ENCODE measurements at places on chromosomes 1 and 21.
A peak's percentile ranks its signal among the peaks of the same experiment; 100 is the strongest.

- no peak for DNase-seq
Observed at GRCh38 chr1:15337656-15338402, 71.9 kb upstream of the EFHD2 start.

- no peak for DNase-seq
Observed at GRCh38 chr1:208499026-208499425, 254.8 kb upstream of the PLXNA2 start.

DNA sequence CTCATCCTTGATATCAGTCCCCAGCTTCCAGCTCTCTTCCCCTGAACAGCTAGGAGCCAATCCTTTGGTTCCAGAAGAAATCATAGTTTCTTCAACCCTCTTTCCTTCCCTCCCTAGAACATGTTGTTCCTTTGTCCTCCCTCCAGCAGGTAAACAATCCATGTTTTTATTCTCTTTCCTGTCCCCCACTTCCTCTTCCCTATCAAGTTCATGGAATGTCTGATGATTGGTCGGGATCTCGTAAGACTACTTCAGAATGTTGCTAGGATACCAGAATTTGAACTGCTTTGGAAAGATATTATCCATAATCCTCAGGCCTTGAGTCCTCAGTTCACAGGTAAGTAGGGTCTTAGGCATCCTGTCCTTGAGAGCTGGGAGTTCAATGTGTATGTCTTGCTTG is 23.1 kb upstream of the SLC27A3 start:
- DNase-seq = no peak

- DNase-seq = no peak
Observed at GRCh38 chr21:42160111-42160721, 58.7 kb upstream of the ABCG1 start.

- no peak for DNase-seq
Observed at GRCh38 chr1:22296701-22297591, 154.0 kb upstream of the WNT4 start.

DNA sequence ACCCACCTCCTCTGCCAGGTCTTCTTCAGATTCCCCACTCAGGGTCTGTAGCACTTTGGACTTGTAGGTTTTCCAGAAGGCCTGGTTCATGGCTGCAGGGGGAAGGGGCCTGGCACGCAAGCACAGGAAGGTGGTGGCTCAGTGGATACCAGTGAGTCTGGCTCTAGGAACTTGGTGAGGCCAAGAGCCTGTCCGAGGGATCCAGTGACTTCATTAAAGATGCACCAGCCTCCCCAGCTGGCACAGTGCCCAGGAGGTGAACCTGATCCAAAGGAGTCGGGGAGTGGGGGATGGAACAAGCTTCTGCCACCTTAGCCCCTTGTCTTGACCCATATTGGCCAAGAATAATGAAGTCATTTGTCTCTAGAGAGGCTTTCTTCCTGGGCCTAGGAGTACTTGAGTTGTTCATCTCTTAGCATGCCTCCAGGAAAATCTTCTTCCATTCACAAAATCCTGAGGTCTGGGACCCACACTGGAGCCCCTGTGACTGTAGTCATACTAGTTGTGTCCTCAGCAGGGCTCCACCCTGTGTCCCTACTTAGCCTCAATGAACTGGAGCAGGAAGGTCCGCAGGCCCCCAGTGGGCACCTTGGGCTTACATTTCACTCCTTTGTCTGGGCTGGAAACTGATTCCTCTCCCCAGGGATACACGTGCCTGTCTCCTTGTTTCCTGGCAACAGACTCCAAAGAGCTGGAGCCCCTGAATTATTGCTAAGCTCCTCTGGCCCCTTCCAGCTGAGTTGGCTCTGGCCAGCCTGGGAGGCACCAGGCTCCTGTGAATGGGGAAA is at the start of gene C1orf232:
Gene C1orf232, minus strand, starts transcription at position 554 of the 788 bp plus-strand sequence. Its CDS starts 464 bp downstream, at position 90.
- DNase-seq = peak; percentile 55

GRCh38 chr1:114720492-114720891 is 3.9 kb upstream of the NRAS start:
- no peak for DNase-seq

- no peak for DNase-seq
Observed at GRCh38 chr1:223771814-223772770, 59.8 kb downstream of the CAPN2 start.

DNA sequence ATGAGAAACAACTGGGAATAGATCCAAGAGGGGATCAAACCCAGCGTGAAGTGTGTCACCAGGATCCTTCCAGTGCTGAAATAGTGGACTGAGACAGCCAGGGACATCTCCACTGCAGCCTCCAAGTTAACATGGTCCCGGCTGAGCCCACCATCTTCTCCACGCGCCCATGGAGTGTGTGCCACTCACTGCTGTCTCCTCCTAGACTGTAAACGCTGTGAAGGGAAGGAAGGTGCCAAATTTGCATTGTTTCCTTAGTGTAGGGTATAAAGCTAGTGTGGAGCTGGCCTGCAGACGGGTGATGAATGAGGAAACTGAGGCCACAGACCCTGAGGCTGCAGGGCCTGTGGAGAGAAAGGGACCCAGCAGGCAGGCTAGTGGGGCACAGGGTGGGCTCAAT is 183.6 kb downstream of the FOXD2 start:
- no peak for DNase-seq

DNA sequence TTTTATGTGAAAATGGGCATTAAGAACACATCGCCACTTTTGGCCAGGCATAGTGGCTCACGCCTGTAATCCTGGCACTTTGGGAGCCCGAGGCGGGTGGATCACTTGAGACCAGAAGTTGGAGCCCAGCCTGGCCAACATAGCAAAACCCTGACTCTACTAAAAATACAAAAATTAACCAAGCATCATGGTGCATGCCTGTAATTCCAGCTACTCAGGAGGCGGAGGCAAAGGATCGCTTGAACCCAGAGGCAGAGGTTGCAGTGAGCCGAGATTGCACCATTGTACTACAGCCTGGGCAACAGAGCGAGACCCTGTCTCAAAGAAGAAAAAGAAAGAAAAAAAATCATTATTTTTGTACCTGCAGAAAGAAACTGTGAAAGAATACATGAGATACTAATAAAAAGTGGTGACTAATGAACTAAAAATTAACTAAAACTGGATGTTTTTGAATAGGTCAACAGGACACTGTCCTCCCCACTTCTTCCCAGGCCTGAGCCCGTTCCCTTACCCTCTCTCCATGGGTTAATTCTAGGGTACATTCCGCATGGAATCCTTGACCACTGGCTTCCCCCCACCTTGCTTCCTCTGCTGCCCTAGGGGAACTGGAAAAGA is 8.3 kb upstream of the TINAGL1 start:
- no peak for DNase-seq

GRCh38 chr1:227938276-227938675 is 9.5 kb downstream of the WNT9A start:
- no peak for DNase-seq

- DNase-seq = no peak
Observed at GRCh38 chr1:216984536-216984935, 261.3 kb upstream of the ESRRG start.

GRCh38 chr1:118388301-118388959 is 203.4 kb upstream of the SPAG17 start:
- DNase-seq = no peak

DNA sequence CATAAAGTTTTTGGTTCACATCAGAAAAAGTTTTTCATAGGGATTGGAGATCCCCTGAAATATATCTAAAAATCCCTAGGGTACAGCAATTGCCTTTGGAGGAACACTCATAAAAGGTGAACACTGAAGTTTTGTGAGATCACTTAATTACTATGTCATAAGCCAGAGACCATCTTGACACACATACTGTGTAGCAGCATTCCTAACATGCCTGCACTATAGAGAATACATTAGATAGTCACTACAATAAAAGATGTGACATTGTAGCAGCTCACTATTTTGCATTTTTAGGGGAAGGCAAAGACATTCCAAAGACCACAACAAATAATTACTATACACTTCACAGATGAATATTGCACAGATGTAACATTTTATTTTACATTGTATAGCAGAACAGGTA is 779.9 kb downstream of the KCNT2 start:
- DNase-seq = no peak

GRCh38 chr1:187143783-187144182 is 315.0 kb downstream of the PLA2G4A start:
- DNase-seq = no peak

GRCh38 chr1:54685335-54685905 is 30.2 kb upstream of the TTC4 start:
- DNase-seq = no peak

DNA sequence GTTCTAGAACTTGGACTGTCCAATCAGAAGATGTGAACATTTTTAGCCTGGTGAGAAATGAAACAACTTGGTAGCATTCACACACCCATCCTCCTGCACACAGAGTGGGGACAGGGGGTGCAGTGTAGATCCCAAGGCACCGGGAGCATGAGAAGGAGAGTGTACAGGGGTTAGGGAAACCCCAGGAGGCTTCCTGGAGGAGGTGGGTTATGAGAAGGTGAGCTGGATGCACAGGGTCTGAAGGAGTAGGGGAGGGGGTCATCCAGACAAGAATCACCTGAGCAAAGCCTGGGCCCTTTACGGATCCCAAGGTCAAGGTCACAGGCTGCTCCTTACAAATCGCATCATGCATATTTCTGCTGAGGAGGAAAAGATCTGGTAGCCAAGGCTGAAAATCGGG is 117.5 kb upstream of the TMPRSS2 start:
- no peak for DNase-seq

- DNase-seq = no peak
Observed at GRCh38 chr1:214847071-214847810, 235.3 kb upstream of the KCNK2 start.

DNA sequence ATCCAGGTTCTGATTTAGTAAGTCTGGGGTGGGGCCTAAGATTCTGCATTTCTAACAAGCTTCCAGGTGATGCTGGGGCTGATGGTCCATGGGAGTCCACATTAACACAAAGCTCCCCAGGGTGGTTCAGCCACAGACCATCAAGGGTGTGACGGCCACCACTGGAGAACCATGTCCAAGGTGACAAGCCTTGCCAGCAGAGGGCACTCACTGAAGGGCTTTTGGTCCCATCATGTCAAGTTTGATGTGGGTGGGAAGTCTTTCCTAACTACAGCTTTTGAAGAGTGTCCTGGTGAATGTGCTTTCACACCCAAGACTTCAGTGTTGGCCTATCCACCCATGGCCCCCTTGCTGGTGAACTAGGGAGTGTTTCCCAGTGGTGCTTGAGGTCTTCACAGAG is 67.1 kb downstream of the UBE2T start:
- no peak for DNase-seq

DNA sequence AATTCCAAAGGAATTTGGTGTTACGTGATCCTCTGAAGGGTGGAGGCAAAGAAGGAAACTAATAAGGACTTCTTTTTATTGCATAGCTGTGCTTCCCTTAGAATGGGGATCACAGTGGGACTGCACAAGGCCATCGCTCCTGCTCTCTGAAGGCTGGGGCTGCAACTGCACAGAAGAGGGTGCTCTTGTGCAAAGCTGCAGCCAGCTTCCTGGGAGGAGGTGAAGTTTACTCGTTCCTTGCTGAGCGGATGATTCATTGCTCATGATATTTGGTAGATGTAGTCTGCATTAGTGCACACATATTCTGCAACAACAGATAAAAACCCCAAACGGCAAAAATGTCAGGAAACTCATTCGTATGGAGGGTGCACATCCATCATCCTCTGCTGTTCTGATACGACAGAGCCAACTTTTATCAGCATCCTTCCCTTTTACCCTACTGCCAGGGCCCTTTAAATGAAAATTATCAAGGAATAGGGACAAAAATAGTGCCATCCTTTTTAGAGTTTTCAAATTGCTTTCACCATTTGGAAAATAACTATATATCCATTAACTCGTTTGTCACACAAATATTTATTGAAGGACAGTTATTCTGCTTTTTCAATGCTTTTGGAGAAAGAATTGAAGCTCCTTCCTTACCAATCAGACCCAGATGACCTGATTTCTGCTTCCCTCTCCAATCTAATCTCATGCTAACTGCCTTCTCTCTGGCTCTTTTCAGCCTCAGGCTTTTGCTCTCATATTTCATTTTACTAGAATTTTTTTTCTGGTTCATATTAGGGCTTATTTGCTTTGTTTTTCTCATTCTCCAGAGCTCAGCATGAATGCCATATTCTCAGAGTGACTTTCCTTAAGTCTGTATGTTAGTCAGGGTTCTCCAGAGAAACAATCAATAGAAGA is 263.6 kb downstream of the DUSP10 start:
- peak; percentile 45 for DNase-seq

- no peak for DNase-seq
Observed at GRCh38 chr1:19121192-19121591, 88.9 kb downstream of the UBR4 start.

DNA sequence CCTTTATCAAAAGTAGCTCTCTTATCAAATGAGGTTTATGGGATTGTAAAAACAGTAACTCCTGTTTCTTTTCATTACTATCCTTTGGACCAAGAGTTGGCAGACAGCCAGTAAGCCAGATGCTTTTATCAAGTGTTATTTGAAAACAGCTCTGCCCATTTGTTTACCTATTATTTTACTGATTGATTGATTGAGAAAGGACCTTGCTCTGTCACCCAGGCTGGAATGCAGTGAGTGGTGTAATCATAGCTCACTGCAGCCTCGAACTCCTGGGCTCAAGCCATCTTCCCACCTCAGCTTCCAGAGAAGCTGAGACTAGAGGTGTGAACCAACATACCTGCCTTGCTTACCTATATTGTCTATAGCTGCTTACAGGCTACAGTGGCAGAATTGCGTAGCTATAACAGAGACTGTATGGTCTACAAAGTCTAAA is 3.6 kb downstream of the PRKAB2 start:
- DNase-seq = peak; percentile 50

- DNase-seq = peak; percentile 26
Observed at GRCh38 chr1:167599957-167600581, 30.0 kb upstream of the RCSD1 start.

- DNase-seq = no peak
Observed at GRCh38 chr1:119943216-119943615, 46.9 kb upstream of the ADAM30 start.

GRCh38 chr1:67626090-67626860 is 58.7 kb upstream of the GADD45A start:
- DNase-seq = no peak

DNA sequence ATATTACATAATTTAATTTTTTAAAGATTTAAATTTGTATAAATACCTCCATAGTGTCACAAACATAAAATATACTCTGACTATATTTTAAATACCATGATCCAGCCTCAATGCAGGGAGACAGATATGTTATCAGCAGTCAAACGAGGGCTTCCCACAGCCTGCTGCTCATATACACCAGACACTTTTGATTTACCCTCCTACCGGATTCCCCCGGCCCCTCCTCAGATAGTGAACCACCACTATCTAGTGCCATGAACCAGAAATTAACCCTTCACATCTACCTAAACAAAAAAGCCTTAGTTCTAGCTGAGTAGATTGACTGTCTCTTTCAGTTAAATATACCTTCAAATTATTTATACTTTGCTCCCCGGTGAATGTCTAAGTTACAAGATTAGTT is 52.4 kb upstream of the C1orf53 start:
- no peak for DNase-seq

All from NCI-H524 (cell line).